ENCODE measurements at places on chromosomes 7 and 10.

- DNase-seq = no peak
These were observed 82.8 kb downstream of the MAPK8 start for GRCh38 chr10:48389272-48389671.

DNA sequence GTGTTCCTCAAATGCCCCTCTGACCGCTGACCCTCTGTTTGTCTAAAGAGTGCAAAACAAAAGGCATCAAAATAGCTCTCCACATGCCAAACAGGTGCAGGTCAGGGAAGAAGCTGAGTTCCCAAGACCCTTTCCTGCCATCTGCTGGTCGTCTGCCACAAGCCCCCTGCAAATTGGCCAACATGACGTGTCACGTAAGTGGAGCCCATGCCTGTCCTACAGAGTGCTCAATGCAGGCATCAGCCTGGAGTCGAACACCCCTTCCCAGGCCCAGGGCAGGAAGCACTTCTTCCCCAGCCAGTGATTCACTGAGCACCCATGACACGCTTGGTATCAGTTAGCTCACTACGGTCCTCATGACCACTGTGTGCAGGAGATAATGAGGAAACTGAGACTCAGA, 14.1 kb downstream of the TMEM72 start:
- peak; percentile 92 for DNase-seq

- DNase-seq = no peak
These were observed 22.3 kb downstream of the AHCYL2 start for GRCh38 chr7:129247087-129247486.

GRCh38 chr7:43164757-43165156, 52.3 kb downstream of the HECW1 start:
- DNase-seq = no peak

DNA sequence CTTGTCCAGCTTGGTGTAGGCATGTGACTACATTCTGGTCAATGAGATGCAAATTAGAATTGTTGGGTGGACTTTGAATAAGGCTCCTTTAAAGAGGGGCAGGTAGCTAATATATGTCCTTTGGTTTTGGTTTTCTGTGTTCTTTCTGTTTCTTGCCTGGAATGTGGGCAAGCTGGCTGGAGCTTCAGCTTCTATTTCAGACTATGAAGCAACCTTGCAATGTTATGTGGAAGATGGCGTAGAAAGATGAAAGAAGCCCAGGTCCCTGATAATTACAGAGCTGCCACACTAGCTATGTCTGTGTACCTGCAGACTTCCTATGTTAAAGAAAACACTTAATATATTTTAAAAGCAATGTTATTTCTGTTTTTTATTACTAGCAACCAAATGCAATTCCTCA, 46.2 kb downstream of the NEURL1 start:
- DNase-seq = peak; percentile 24

DNA sequence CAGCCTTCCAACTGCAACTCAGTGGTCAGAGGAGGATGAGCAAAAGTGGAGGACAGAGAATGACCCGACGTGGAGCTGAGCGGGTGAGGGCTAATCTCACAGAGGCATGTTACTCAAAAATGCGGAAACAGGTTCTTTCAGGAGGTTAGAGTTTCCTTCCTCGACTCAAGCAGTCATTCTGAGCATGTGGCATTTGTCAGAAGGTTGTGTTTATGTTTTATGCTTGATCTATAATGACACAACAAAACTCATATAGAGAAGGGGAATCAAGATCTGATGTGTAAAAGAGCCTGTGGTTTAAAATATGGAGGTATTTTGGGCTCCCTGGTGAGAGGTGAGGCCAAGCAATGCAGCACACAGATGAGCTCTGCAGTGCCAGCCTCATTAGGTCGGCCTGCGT, 311.4 kb downstream of the ADARB2 start:
- no peak for DNase-seq

DNA sequence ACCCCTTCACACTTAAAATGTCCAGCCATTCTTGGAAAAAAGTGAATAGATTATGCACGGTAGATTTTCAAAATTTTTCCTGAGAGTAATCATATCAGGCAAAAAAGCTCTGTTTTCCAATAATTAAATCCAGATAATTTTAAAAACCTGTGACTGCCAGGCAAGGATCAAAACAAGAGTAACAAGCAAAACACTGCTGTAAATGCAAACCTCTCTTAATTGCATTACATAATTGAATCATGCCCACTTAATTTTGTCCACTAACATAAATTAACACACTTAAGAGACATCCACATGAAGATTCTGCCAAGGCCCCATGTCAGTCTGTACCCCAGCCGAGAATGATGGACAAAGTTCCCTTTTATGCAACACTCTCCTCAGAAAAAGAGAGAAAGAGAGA, 135.3 kb downstream of the FGFR2 start:
- DNase-seq = no peak

GRCh38 chr7:47771336-47771989, 176.8 kb downstream of the PKD1L1 start:
- DNase-seq = no peak

DNA sequence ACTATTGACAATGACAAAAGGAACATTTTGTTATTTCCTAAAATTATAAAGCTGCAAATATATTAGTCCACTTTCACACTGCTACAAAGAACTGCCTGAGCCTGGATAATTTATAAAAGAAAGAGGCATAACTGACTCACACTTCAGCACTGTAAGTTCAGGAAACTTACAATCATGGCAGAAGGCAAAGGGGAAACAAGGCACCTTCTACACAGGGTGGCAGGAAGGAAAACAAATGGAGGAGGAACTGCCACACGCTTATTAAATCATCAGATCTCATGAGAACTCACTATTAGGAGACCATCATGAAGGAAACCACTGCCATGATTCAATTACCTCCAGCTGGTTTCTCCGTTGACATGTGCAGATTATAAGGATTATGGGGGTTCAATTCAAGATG, 203.1 kb downstream of the TPK1 start:
- no peak for DNase-seq

GRCh38 chr10:31959461-31960173, 31.0 kb upstream of the ARHGAP12 start:
- no peak for DNase-seq

GRCh38 chr10:113576852-113577251, 24.0 kb downstream of the HABP2 start:
- no peak for DNase-seq

GRCh38 chr7:120931243-120931642, 19.3 kb upstream of the ING3 start:
- DNase-seq = no peak

Measured in islet precursor cell (in vitro differentiated cells).